Activated naive CD4-positive, alpha-beta T cell treated with Interleukin-2 at 50 U/mL for 16 hours (primary cell): ENCODE measurements at places on chromosomes 11 and 22.

GRCh38 chr11:130897262-130898182 lies 18.8 kb downstream of the SNX19 start:
- no peak for DNase-seq

DNA sequence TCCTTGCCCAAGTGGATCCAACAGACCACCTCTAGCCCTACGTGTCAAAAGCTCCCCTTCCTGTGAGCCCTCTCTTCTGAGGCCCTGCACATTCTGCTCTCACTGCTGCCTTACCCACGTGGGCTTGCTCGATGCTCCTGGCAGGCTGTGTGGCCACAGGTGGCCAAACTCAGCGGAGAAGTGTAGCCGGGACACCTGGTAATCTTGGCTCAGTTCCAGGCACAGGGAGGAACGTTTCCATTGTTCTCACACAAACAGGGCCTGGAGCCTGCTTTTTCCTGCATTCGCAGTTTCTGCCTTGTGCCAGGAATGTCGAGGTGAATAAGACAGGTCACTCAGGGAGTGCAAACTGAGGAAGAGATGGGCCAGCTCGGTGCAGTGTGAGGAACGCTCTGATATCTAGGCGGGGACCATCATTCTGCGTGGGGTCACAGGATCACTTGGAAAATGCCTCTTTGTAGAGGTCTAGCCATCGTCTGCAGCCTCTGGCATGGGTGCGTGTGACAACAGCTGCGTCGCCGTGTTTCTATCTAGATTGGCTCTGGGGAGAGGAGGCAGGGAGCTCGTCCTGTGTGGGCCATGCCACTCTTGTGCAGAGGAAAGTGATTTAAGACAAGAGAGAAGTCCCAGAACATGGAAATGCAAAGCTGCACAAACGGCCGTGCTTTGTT lies 127.6 kb upstream of the PARVA start:
- DNase-seq = no peak

GRCh38 chr11:111788051-111788450 lies 21.9 kb upstream of the PPP2R1B start:
- DNase-seq = no peak

GRCh38 chr11:35114906-35115687 lies 23.9 kb upstream of the CD44 start:
- no peak for DNase-seq

GRCh38 chr11:115933564-115933963 lies 429.3 kb upstream of the CADM1 start:
- DNase-seq = no peak

GRCh38 chr11:39174196-39174595 lies 2285.3 kb downstream of the LRRC4C start:
- no peak for DNase-seq

GRCh38 chr22:22952531-22953280 lies 65.1 kb downstream of the IGLL5 start:
- DNase-seq = no peak

DNA sequence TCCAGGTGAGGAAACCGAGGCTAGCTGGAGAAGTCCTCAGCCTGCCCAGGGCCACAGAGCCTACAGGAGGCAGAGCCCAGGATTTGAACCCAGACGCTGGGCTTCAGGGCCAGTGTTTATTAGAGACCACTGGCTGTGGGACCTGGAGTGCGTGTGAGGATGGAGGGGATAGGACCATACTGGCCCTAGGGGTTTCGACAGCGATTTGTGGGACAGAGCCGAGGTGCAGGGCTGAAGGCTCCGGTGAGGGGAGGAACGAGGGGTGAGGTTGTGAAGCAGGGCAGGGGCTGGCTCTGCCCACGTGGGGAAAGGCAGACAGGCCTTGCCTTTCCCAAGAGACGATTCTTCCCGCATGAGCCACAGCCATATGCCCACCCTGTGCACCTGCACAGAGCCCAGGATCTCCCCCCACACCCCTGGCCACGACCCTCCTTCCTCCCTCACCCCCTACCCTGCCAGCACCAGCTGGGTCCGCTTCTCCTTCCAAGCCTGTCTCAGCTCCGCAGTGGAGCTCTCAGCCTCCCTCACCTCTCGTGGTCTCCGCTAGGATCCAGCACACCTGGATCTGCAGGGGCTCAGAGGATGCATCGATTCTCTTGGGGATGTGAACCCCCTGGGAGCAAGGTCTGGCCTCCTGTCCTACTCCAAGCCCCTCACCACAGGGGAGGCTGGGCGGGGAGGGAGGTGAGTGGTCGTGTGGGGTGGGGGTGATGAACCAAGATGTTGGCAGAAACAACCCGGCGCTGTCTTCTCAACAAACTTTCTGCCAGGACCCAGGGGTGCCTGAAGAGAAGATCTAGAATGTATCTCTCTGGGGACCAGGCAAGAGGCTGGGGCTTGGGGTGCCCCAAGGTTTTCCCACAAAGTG lies 58.4 kb downstream of the RTL6 start:
- DNase-seq = no peak

- DNase-seq = peak; percentile 55
These were observed 430 bp downstream of the DDX6 start for GRCh38 chr11:118790357-118791110.

- DNase-seq = no peak
These were observed 99.8 kb upstream of the NECTIN1 start for GRCh38 chr11:119828819-119829218.

- DNase-seq = no peak
These were observed 10.4 kb upstream of the ARHGAP8 start for GRCh38 chr22:44741929-44742328.

- DNase-seq = peak; percentile 32
These were observed 77.2 kb downstream of the SIK3 start for GRCh38 chr11:117020869-117021564.

DNA sequence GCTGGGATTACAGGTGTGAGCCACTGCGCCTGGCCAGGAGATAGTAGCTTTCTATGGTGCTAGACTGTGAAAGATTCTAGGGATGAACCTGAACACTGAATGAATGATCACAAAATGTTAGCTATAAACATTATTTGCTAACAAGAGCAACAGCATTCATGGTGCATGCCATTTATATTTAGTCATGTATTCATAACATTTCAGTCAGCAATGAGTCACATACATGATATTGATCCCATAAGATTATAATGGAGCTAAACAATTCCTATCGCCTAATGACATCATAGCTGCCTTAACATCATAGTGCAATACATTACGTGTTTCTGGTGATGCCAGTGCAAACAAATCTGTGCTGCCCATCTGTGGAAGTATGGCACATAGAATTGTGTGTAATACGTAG lies 164.1 kb downstream of the ARHGAP42 start:
- DNase-seq = no peak

DNA sequence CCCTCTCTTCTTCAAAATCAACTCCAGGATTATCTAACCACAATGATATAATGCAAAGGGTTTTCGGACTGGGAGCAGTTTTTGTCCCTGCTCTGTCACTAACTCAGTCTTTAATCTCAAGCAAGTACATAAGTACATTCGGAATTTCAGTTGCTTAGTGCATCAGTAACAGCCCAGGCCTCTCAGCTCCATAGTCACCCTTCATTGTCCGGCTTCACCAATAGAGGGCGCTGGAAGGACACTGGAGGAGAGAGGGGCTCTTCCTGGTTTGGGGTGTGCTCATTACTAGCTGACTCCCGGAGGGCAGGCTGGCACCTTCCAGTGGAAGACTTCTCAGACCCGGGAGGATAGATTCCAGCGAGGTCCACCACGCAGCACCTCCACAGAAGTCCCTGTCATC lies 90.4 kb upstream of the PDGFD start:
- no peak for DNase-seq
